ENCODE measurements at places on chromosomes 7 and 10.

DNA sequence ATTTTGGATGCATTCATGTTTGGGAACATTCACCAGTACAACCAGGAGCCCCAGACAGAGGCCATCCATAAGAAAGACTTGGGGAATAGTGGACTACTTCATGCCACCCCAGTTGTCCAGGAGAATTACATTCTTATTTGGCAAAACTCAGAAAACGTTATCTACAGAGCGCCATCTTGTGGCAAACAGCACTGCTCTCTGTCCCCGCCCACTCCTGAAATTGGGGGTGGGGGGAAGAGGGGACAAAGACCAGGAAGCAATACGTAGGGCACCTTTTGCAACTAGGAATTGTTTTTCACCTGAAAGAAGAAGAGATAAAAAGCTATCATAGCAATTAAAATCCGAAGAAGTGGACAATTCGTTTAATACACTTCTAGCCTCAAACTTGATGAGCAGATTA lies 134.6 kb upstream of the MGMT start:
- no peak for DNase-seq

DNA sequence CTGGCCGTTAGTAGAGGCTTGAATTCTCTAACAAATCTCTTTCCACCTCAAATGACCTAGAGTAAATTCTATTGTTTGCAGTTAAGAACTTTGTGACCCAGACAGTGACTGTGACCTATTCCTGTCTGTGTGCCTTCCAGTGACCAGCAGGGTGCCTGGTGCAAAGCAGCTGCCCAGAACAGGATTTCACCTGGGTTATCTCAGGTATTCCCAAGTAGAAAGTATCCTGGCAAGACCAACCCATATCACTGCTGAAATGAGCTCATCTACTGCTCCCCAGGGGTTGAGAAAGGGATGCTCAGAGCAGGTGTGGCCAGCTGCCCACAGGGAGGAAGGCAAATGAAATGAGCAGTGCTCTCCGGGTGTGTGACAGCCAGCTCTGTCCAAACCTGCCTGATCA lies 2.1 kb upstream of the MSMB start:
- no peak for DNase-seq

DNA sequence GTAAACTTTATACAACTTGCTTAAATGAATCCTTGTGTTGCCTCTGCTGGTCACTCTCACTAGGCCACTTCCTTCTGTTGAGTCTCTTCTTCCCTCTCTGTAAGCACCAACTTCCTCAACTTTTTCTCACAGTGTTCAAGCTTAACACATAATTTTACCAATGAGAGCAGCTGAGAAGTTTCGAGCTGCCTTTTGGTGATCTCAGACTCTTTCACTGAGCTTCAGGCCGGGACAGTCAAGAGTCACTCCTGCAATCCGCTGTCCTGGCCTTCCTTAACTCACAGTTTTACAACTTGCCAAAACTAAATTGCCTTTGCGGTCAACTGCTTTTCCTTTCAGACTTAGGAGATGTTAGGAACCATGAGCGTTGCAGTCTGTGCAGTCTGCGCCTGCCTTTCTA lies 47.4 kb downstream of the PRPF18 start:
- no peak for DNase-seq

DNA sequence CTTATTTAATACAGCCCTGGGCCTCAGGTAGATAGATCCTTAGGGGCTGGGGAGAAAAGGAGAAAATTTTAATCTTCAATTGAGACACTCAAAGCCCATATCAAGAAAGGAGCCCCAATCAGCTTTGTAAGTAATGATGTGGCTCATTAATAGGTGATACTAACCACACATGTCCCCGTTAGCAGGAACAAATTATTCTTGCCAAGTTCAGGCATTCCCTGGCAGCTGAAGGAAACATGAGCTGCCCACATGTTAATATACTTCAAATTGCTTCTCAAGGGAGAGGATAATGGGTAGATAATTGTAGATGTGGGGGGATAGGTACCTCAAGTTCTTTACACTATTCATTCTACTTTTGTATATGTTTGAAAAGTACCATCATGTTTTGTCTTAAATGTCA lies 14.5 kb downstream of the IFIT5 start:
- DNase-seq, result no peak

DNA sequence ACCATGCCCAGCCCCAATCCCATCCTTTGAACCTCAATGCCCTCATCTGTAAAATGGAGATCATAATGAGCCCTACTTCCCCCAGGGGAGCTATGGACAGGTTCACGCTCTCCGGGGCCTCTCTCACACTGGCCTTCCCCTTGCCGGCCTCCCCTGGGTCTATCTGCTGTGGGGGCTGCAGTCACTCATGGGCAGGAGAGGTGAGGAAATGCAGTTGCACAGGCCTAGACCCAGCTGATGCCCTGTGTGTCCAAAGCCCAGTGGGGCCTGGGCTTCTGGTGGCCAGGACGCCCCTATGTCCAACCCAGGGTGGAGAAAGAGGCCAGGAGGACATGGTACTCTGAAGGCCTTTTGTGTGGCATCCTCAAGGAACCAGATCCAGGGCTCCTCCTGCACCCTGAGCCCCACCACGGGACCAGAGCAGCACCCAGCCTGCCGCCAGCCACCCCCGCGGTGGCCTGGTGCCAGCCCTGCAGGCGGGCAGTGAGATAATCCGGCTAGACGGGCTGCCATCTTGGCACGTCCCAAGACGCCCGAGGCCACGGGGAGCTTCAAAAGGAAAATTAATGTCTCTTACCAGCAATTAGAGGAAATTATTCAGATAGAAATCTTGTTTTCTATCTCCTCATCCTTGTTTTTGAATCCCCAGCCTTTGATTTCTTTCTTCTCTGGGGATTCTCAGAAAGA lies 39.0 kb downstream of the MYL10 start:
- DNase-seq, result no peak

- DNase-seq, result no peak
Measured at GRCh38 chr7:116948934-116949333, 4.4 kb upstream of the ST7 start.

DNA sequence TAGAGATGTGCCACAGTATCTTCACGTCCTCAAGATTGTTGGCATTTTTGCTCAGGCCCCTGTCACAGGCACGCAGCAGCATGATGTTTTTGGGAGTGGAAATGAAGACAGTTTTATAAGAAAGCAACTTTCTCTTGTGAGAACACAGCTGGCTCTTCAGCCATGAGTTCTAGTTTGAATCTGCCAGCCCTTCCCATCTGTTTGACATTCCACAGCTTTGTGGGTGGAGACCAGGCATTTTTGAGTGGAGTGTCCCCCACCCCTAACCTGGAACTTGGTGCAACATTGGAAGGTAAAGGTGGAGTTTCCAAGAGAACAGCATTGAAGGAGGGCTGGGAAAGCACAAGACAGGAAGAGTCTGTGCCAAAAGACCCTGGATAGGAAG lies 253.1 kb upstream of the IGFBP3 start:
- no peak for DNase-seq

GRCh38 chr7:16738011-16738688 lies 15.4 kb upstream of the TSPAN13 start:
- no peak for DNase-seq

DNA sequence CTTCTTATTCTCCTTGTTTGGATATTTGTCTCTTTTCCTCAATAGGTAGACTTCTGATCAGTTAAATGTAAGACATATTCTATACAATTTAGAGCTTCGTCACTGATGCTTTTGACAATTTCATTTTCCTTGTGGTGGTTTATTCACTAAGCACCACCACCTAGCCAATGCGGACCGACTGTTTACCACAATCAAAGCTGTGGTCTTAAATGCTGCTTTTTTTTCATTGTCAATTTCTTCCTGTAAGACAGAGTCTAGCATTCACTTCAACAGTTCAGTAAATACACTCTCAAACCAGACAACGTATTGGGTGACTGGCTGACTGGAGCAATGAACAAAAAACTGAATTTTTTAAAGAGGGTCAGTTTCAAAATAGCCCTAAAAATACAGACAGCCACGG lies 239.0 kb downstream of the DNAJB6 start:
- DNase-seq, result no peak

GRCh38 chr10:93404048-93404354 lies 78.1 kb downstream of the MYOF start:
- DNase-seq, result no peak

DNA sequence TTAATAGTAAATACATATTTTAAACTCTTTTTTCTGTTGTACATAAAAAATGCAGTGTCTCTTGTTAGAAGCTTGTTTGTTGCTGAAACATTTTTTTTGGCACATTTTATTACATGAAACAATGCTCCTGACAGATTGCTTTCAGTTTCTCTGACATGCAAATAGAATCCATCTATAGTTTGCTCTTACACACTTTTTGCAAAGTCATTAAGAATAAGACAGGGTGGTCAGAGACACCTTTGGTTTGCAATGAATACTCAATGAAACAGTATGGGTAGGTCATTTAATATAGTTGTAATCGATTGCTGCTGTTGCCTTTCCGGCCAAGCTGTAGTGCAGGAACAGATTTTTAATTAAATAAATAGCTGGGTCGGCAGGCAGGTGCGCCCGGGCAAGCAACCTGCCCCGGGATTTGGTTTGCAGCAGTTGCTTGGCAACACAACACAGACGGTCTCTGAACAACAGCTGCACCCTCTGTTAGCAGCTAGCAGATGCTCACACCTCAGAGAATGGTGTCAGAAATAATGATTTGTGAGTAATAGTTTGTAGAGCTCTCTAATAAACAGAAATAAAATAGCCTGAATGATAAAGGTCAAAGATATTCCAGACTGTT lies 115.7 kb upstream of the CACNA2D1 start:
- DNase-seq, result no peak

- no peak for DNase-seq
Measured at GRCh38 chr7:66036382-66036781, 39.2 kb upstream of the ASL start.

GRCh38 chr7:73434701-73435069 lies 1.1 kb downstream of the FZD9 start:
- no peak for DNase-seq

DNA sequence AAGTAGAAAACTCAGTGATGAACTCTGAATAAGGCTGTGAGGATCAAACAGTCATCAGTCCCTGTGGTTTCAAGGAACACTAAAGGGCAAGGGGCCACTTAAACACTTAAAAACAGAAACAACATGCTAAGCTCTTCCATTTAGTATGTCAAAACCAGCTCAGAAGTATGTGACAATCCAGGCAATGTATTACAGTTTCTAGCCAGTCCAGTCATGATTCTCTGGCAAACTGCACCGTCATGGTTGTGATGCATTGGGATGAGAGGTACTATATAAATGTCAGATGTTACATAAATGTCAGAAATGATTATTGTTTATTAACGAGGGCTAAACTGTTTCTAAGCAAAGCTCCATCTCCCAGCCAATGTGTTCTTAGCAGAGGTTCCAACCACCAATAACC lies 4.7 kb upstream of the CREB5 start:
- no peak for DNase-seq

- DNase-seq, result no peak
Measured at GRCh38 chr7:82411732-82412131, 31.8 kb downstream of the CACNA2D1 start.

DNA sequence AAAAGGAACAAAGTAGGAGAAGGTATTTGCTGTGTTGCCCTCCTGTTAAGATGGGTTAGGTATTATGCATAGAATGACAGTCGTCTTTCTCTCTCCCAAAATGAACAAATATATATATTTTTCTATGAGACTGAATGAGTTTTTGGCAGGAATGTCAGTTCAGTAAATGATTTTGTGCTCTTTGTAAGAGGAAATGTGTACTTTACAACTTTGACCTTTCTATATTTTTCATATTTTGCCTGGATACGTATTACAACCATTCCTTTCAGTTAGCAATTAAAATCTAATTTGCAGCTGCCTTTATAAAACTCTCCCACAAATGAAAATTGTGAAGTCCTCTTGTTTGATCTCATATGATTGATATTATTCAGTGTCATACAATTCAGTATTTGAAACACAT lies 336.6 kb upstream of the MEOX2 start:
- no peak for DNase-seq

GRCh38 chr7:128904381-128905197 lies 5.9 kb downstream of the KCP start:
- no peak for DNase-seq

- no peak for DNase-seq
Measured at GRCh38 chr10:133123050-133123745, 35.5 kb downstream of the ADGRA1 start.

- DNase-seq, result no peak
Measured at GRCh38 chr10:12728494-12728893, 273.0 kb downstream of the CCDC3 start.

DNA sequence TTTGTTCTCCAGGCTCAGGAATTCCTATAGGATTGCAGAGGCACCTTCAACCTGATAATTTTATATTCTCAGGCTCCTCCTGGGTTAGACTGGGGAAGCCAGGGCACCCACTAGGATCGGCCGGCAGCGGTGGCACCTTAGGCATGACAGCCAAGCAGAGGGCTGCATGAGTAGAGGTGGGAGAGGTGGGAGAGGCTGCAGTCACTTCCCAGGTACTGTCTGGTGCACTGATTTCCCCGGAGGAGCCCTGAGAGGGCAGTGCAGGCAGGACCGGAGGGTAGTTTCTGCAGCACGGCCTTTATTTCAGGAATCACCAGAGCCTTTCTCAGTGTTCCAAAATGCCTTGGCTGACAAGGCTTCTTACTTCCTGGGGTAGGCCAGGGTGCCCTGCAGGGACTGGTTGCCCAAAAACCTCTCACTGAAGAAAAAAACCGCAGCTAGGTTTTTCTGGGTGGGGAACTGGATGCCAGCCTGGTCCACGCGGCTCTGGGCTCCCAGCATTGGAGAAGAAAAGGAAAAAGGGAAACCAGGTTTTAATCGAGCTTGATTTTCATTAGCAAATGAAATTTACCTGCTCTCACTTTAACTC lies 3.6 kb upstream of the HOXA13 start:
- DNase-seq, result no peak

DNA sequence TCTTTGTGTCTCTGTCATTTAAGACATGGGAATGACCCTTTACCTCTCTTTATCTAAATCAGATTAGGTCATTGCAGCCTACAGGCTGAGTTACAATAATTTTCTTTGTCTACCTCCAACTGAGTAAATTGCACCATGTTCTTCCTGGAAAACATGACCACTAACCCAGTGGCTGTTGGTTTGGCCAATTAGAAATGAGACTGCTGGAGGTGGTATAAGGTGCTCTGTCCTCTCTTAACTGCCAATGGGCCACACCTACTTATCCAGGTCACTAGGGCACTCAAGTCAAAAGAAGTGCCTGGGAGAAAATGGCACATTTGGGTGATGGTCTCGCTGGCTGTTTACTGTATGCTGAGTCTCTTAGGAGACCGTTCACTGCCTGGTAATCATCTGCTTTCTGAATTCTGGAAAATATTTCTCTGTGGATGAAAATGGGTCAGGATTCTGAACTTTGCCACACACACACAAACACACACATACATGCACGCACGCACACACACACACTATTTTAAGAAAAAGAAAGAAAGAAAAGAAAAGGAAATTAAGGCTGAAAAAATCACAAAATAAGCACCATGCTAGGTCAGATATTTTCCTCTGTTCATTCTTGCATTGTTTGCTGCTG lies 16.4 kb downstream of the STAMBPL1 start:
- no peak for DNase-seq

- no peak for DNase-seq
Measured at GRCh38 chr10:84681781-84682180, 353.4 kb downstream of the CCSER2 start.

DNA sequence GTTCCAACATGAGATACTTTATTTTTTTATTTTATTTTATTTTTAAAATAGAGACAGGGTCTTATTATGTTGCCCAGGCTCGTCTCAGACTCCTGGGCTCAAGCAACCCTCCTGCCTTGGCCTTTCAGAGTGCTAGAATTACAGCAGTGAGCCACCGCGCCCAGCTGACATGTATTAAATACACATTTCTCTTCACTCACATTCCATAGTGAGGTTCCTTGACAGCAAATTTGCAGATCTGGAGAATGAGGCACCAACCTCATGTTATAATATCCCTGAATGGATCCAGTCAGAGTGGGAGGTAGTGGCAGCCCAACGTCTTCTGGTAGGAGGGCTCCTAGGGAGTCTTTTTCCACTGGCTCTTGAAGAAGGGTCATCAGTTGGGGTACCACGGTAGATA lies 46.1 kb downstream of the OGDH start:
- DNase-seq, result no peak
